ENCODE measurements at places on chromosomes 2 and 18.

GRCh38 chr2:109707281-109708147 lies 86.6 kb upstream of the RGPD5 start:
- no peak for DNase-seq

DNA sequence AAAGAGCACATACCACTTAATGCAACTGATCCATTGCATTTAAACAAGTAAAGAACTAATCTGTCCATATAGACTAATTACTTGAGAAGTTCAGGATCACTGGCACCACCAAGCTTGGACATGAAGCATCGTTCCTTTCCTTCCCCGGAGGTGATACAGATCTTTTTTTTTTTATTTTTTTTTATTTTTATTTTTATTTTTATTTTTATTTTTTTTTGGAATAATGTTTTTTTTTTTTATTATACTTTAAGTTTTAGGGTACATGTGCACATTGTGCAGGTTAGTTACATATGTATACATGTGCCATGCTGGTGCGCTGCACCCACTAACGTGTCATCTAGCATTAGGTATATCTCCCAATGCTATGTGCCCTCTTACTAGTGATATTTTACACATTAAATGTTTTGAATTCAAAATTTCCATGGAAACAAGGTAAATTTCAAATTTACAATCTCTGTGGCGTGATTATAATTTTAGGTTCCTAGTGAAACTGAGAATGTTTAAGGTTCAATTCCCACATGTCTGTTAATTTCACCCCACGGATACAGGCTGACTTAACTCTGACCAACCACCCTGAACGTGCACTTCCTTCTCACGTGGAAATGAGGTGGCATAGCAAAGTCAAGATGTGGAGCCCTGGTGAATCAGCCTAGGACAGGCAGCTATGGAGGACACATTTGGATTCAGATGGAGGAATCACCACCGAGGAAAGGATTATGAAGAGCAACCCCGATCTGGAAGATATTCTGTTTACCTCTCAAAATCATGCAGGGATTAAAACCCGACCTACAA lies 101.6 kb upstream of the THOC1 start:
- DNase-seq: no peak

- no peak for DNase-seq
These were observed 371.7 kb downstream of the TNS1 start for GRCh38 chr2:217631115-217631514.

DNA sequence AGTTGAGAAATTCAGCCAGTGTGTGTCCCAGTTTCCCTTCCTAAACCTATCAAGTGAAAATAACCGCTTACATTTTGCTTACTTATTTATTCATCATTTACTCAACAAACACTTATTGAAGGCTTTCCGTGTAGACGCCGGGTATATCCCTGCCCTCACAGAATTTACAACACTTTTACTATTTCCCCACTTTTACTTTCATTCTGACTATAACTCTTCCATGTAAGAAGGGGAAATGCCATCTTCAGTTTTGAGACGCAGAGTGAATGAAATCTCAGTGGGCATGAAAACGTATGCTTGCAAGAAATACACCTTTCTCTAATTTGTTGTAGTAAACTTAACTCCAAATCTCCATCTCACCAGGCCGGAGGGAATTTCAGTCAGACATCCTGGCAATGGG lies 251.0 kb upstream of the CHAC2 start:
- no peak for DNase-seq

DNA sequence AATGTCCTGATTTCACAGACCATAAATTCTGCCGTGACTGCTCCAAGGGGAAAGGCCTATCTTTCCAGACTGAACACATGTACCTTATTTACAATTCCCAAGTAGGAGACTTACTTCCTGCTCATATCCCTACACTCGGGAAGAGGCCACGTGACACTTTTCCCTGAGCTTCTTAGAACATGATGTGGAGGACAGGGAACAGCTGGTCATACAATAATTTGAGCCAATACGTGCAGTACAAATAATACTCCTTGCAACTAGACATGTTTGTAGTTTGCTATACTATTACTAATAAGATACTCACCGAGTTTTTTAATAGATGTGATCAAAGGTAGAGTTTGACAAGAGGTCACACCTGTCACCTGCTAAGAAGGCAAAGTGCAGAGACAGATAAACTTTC lies 256.4 kb downstream of the SP3 start:
- DNase-seq: no peak

DNA sequence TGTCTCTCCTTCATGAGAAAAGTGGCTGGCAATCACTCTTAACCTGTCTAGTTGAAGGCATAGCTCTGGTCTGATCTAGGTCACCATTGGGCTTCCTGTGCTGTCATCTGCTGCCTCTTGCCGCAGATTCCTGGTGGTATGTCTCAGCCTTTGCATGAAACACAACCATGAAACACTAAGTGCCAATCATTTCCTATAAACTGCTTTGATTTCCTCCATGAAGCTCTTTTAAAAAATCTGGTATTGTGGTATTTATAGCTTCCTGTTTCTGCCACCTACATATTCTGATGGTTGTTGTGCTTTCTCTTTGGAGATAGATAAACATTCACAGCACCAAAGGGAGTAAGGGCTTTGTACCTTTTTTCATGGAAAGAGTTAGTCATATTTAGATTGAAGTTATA lies 120.0 kb upstream of the EPC2 start:
- no peak for DNase-seq

- DNase-seq: no peak
These were observed 31.5 kb downstream of the USP34 start for GRCh38 chr2:61439241-61440002.

DNA sequence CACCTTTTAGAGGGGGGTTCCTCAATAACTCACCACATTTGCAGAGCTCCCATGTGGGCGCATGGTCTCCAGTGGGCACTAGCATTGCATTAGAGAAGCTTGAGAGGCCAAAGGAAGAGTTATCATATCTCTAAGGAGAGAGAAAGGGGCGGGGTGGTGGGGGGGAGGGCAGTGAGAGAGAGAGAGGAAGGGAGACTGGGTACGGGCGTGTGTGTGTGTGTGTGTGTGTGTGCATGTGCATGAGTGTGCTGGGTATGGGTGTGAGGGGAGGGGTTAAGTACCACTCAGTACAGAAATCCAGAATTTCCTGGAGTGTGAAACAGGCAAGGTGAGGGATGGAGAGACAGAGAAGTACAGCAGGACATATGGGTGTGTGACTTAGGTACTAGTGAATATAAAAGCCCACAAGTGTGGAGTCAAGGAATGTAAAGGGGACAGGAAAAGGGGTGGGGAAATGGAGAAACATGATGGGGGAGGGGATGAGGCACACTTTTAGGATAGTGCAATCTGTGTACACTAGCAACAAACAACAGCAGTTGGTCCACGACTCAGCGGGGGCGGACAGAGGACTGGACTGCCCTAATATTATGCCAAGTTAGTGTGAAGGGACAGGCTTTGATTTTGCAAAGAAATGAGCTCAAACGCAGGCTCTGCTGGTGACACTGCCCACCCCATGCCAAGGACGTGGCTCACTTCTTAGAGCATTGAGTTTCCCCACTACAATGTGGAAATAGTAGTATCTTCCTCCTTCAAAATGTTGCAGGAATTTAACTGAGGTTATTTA lies 91.3 kb downstream of the SPRED2 start:
- no peak for DNase-seq

DNA sequence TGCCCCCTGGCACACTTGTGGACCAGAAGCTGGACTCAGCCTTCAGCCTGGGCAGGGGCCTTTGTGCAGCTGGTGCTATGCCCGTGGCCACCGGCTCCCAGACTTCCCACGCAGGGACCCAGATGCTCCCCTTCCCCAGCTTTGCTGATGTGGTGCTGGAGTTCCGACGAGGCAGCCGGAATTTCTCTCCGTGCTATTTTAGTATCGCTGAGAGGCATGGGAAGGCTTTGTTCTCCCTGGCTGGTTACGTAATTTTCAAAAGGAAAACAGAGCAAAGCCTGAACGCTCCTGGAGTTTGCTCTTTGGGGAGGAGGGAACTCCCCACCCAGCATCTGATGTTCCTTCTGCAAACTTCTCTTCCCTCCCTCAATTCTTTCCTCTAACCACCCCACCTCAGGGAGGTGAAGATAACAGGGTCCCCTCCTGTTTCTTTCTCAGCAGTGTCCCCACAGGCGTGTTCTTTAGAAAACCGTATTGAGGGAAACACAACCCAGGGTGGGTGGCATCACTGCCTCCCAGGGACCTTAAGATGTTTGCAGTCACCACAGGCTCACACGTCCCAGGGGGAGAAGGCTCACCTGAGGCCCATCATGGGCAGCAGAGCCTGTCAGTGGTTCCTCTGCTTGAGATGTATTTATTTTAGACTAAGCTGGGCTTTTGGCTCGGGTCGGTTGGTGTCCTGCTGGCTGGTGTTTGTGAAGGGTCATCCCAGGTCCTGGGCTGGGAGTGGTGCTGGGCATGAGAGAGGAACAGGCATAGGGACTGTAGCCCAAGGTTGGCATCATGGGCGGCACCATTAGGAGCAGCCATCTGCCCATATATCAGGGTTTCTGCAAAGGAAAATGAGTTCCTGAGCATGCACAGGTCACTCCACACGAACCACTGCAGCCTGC lies 95.0 kb downstream of the MAPK4 start:
- no peak for DNase-seq

DNA sequence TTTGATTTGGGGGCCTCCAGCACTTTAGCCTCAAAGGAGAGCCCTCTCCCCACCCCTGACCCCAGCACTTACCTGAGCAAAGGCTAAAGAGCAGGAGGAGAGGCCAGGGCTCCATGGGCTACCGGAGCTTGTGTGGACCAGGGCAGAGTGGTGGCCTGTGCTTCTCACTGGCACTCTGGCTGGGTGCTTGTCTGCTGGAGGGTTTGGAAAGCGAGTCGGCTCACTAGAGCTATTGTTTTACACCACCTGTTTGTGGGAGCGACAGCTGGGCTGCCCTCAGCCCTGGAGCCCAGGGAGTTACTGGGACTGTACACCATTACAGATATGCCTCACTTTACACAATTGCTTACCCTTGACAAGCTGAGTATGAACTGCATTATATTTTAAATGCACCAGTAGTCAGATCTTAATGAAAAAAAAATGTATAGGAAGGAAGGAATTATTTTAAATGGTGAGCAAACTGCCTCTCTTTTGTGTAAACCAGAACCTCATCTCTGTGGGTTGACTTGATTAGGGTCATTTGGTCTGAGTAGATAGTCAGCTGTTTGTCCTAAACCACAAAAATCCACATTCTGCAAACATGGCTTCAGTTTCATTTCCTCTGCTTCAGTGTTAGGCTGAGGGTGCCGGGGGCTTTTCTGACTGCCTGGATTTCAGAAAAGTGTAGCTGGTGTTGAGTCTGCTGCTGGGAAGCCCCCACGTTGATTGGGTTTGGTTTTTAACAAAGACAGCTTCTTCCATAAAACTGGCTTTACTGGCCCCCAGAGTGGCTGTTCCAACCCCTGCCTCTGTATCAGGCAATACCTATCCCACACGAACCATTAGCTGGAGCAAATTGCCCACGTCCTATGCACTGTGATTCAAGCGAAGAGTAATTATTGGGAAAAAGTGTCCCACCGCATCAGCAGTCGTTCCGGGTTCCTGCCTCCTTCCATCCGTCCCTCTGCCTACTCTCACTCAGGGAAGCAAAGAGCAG lies at the start of gene CHRNA1:
CHRNA1 (minus strand) TSS at position 193 of the 976 bp plus-strand sequence; CDS start at position 115, 78 bp downstream.
- peak; percentile 57 for DNase-seq

- no peak for DNase-seq
These were observed 50.4 kb downstream of the CDCA7 start for GRCh38 chr2:173404841-173405750.

GRCh38 chr2:102421890-102422759 lies 835 bp upstream of the IL18RAP start:
- no peak for DNase-seq

- DNase-seq: no peak
These were observed 80.4 kb downstream of the ZCCHC2 start for GRCh38 chr18:62603211-62603610.

GRCh38 chr2:40668425-40668824 lies 216.5 kb upstream of the SLC8A1 start:
- DNase-seq: peak; percentile 92
